ENCODE measurements at places on chromosomes 13 and 19. TPM values are rescaled to one million over a fixed set of nuclear protein-coding genes. Genes with fewer than 3 reads are reported as not detected.
A peak's percentile ranks its signal among the peaks of the same experiment; 100 is the strongest.

GRCh38 chr19:45972081-45972946 lies 1.4 kb downstream of the NOVA2 start:
- peaks cover 22% of the 10 kb centered on the region for H3K27me3 ChIP-seq
- DNase-seq, result no peak
- H3K4me3 ChIP-seq, result no peak overlapping the region
- no peaks in the 10 kb centered on the region for H3K36me3 ChIP-seq
- peak overlapping the region; percentile 40 for H3K27ac ChIP-seq
- no peaks in the 10 kb centered on the region for H3K4me1 ChIP-seq

- no peak for DNase-seq
- no peaks in the 10 kb centered on the region for H3K36me3 ChIP-seq
- no peaks in the 10 kb centered on the region for H3K4me1 ChIP-seq
- no peak overlapping the region for H3K4me3 ChIP-seq
- no peak overlapping the region for H3K27ac ChIP-seq
These were observed 33.7 kb downstream of the SHISA2 start for GRCh38 chr13:26017932-26018665.

DNA sequence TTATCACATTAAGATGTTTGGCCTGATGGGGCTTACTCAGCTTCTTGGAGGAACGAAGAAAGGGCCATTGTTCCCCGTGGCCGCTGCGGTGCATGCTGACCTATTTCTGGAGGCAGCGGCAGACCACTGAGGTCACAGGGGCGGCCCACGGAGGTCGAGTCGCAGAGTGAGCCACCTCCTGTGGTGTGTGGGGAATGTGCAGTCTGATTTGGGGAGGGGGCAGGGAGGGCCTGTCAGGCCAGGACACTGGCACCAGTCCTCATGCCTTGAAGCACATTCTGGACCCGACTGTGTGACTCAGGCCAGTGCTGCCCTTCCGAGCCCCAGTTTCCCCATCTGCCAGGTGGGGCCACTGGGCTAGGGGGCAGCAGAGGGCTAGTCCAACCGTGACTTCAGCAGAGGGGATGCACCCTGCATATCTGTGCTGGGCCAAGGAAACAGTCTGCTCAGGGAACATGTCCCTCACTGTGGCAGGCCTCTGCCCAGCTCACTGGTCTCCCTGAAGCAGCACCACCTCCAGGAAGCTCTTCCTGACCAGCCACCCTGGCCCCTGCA lies 6.3 kb downstream of the SLC7A10 start:
- DNase-seq, result no peak
- no peak overlapping the region for H3K27ac ChIP-seq
- H3K27me3 ChIP-seq, result peaks cover 4% of the 10 kb centered on the region
- H3K4me1 ChIP-seq, result no peaks in the 10 kb centered on the region

DNA sequence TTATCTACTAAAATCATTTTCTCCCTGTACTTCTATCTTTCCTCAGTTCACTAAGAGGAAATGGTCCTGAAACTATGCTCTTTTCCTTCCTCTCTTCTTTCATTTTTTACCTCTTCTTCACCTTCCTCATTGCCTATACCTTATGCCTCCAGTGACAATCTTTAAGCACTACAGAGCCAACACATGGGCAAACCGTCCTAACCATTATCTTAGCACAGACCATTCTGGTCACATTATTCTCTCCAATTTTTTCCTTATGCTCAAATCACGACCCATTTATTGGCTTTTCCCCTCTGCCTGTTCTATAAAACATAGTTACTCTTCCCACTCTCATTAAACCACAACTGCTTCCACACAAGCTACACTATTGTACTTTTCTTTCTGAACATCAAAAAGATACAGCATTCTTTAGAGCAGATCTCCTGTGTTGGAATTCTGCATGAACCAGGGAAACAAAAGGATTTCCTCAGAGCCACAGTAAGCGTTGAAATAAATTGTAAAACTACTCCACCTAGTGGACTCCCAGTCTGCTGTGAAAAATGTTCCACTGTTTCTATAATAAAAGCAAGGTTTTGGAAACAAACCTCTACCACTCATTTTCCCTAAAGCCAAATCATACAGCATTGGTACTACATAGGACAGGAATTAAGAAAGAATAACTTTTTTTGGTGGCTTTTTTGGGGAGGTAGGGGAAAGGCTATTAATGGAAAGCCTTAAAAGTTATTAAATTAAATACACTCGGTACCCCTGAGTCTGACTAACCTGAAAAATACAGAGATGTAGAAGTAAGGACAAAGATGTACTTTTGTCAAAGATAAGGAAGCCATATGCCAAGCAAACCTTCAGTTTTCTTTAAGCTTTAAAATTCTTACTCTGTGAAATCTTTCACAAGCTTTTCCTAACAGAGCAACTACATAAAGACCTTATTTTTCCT lies 19.5 kb downstream of the NUFIP1 start:
- H3K4me1 ChIP-seq, result peaks cover 13% of the 10 kb centered on the region
- no peaks in the 10 kb centered on the region for H3K27me3 ChIP-seq
- H3K4me3 ChIP-seq, result no peak overlapping the region

- peak overlapping the region; percentile 42 for H3K4me3 ChIP-seq
- no peaks in the 10 kb centered on the region for H3K36me3 ChIP-seq
- H3K4me1 ChIP-seq, result peaks cover 11% of the 10 kb centered on the region
- H3K27me3 ChIP-seq, result no peaks in the 10 kb centered on the region
- no peak overlapping the region for H3K27ac ChIP-seq
These were observed 21.4 kb upstream of the ERVV-1 start for GRCh38 chr19:52992109-52993004.

- H3K4me1 ChIP-seq, result peaks cover 15% of the 10 kb centered on the region
- H3K4me3 ChIP-seq, result peak overlapping the region; percentile 61
- DNase-seq, result peak; percentile 42
These were observed 629 bp upstream of the LRRC63 start for GRCh38 chr13:46211116-46211482.

GRCh38 chr13:65803530-65804392 lies 1426.4 kb downstream of the PCDH9 start:
- no peaks in the 10 kb centered on the region for H3K27me3 ChIP-seq
- no peak overlapping the region for H3K4me3 ChIP-seq
- H3K27ac ChIP-seq, result no peak overlapping the region
- no peaks in the 10 kb centered on the region for H3K36me3 ChIP-seq

GRCh38 chr19:48393559-48394330 lies at the start of gene GRIN2D:
GRIN2D (plus strand) TSS chr19:48393668; CDS start chr19:48398393, 4,725 bp downstream.
- no peak for DNase-seq
- no peaks in the 10 kb centered on the region for H3K36me3 ChIP-seq
- H3K27me3 ChIP-seq, result peaks cover 40% of the 10 kb centered on the region
- H3K4me3 ChIP-seq, result no peak within 1 kb of the TSS
- no peaks in the 10 kb centered on the region for H3K4me1 ChIP-seq
- H3K27ac ChIP-seq, result no peak within 1 kb of the TSS

DNA sequence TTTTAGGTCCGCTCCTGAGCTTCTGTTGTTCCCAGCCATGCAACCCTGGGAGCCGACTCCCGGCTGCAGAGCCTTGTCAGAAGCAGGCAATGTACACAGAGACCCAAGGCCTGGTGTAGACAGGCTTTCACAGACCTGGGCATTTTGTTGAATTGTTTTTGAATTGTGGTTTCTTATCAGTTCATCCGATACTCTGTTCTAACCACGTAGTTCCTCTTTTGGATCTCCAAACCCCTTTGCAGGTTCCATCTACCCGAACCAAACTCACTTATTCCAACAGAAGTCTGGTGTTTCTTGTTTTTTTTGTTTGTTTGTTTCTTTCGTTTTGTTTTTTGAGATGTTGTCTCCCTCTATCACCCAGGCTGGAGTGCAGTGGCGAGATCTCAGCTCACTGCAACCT lies 6.3 kb upstream of the NLRP2 start:
- no peaks in the 10 kb centered on the region for H3K4me1 ChIP-seq
- H3K36me3 ChIP-seq, result no peaks in the 10 kb centered on the region

DNA sequence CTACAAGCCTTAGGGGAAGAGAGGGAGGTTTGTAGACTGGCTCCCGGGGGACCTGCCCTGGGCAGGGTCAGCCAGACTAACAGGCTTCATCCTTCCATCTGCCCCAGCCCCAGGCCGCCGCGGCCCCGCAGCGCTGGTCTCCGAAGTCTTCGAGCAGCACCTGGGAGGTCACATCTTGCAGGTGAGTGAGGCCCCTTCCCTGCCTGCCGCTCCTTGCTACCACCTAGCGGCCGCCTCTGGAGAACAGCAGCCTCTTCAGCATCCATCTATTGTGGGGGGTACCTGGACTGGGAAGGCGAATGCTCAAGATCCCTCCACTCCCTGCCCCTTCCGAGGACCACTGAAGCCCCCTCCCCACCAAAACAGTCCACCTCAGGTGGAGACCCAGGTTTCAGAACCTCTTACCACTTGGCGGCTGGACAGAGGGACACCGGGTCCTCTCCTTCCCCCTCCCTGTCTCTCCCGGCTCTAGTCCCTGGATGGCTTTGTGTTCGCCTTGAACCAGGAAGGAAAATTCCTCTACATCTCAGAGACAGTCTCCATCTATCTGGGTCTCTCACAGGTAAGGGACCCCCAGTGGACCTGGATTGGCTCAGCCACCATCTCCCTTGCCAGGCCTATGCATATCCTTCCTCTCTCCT lies 12.7 kb downstream of the NPAS1 start:
- peaks cover 4% of the 10 kb centered on the region for H3K4me1 ChIP-seq
- H3K27me3 ChIP-seq, result peaks cover 17% of the 10 kb centered on the region
- H3K4me3 ChIP-seq, result no peak overlapping the region

The FOSB gene
- polyA plus RNA-seq, result 0.95 TPM

The MAP3K10 gene
- polyA plus RNA-seq, result 26.5 TPM

The LMTK3 gene
- 15.1 TPM for polyA plus RNA-seq

The NUMBL gene
- 3.2 TPM for polyA plus RNA-seq

The STXBP2 gene
- 53.7 TPM for polyA plus RNA-seq

The IGLON5 gene
- polyA plus RNA-seq, result 3.4 TPM

The RASIP1 gene
- polyA plus RNA-seq, result 5.1 TPM
